ENCODE measurements at places on chromosomes 2 and 18.

- no peak for DNase-seq
Measured at GRCh38 chr2:105644174-105644980, 100.3 kb upstream of the NCK2 start.

GRCh38 chr18:26227051-26227670 is 916 bp downstream of the TAF4B start:
- DNase-seq: no peak

GRCh38 chr2:193627927-193628272 is 1433.2 kb upstream of the TMEFF2 start:
- DNase-seq: no peak

DNA sequence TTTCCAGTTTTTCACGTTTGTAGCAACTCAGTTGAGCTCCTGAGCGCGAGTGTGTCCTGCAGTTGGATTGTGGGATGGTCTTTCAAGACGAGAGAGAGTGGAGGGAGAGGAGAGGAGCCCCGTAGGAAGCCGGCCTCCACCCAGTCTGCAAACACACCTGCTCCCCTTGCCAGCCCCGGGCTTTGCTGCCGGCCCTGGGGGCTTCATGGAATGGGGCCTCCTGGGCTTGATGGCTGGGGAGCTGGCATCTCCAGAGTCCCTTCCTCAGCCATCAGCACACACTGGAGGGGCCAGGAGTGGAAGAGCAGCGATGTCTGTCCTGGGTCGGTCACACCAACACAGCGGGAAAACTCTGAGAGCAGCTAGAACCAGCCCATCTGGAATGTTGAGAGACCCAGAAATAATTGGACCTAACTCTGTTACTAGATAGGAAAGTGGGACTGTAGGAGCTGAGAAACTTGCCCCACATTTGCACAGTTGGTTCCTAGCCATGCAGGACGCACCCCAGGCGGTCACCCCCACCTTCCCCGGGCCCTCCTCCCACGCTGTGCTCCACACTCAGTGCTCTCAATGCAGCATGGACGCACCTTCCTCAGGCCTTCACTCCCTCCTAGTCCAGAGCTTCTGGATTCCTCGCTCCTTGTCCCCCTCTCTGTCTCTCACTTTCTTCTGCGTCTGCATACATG is 69.6 kb downstream of the PTGR3 start:
- DNase-seq: no peak

DNA sequence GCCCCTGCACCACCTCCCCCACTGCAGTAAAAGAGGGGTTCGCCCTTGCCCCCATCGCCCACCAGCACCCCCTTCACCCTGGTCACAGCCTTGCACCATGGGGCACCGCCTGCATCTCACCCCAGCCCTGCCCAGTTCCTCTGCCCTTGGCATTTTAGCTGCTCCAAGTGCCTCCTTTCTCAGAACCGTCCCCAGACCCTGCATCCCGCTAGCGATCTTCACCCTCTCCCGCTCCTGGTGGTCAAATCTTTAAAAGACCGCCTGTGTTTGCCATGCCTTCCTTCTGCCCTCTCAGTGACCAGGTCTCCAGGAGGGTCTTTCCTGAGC is 114.7 kb upstream of the OTOS start:
- no peak for DNase-seq

- DNase-seq: no peak
Measured at GRCh38 chr2:228503731-228504130, 322.2 kb upstream of the SPHKAP start.

DNA sequence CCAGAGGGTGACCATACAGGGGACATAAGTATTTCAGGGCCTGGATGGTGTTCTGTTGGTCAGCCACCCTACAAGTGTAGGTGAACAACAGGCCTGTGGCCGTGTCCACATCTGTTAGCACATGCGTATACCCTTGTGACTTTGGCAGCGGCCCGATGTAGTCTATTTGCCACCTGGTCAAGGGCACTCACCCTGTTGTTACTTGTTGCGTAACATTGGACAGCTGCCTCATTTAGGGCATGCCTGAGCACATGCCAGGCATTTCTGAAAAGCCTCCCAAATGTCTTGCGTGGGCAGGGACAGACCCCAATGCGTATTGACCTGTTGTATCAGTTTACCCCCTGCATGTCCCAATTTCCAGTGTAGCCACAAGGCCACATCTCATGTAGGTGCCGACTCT is 235.0 kb downstream of the MBD5 start:
- no peak for DNase-seq

DNA sequence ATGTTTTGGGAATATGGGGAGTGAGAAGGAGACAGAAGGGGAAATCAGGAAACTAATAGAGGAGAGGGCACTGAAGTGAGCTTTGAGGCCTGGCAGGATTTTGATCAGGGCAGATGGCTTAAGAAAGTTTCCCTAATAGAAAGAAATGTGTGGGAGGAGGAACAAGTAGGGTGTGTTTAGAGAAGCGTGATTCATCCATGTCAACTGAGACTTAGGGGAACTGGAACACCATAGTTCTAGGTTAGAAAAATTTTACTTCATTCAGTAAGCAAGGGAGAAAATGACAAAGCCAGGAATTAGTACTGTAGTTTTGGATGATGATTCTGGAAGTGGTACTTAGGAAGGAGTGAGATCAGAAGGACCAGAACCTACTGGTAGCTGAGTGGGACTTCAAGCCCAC is 296.0 kb downstream of the PLCL1 start:
- no peak for DNase-seq

- DNase-seq: no peak
Measured at GRCh38 chr2:129428086-129428660, 551.3 kb upstream of the RAB6C start.

GRCh38 chr18:59093668-59094067 is 46.0 kb upstream of the SEC11C start:
- no peak for DNase-seq

GRCh38 chr2:201246280-201246679 is 14.1 kb upstream of the CASP8 start:
- DNase-seq: no peak

All from activated T-helper 1 cell treated with anti-CD3 and anti-CD28 coated beads, Interleukin-12 subunit alpha, Interleukin-12 subunit beta, Interleukin-2, Interleukin-4 antibody, amounts not matched to agents 30 ng/mL and 10 ng/mL and 1 ng/mL, durations not matched to agents 14 hours and 24 hours and 36 hours (primary cell).